CD8-positive, alpha-beta memory T cell (primary cell): ENCODE measurements at places on chromosomes 16 and 17. TPM values are rescaled to one million over a fixed set of nuclear protein-coding genes. Genes with fewer than 3 reads are reported as not detected.

SLC39A11 gene
- 17.2 TPM for total RNA-seq

GRCh38 chr17:81992306-81993102, 15.1 kb downstream of the ASPSCR1 start:
- no peak for DNase-seq
- no peaks in the 10 kb centered on the region for H3K27me3 ChIP-seq
- no peaks in the 10 kb centered on the region for H3K4me1 ChIP-seq
- no peaks in the 10 kb centered on the region for H3K36me3 ChIP-seq
- H3K27ac ChIP-seq: no peak overlapping the region
- H3K4me3 ChIP-seq: no peak overlapping the region

DNA sequence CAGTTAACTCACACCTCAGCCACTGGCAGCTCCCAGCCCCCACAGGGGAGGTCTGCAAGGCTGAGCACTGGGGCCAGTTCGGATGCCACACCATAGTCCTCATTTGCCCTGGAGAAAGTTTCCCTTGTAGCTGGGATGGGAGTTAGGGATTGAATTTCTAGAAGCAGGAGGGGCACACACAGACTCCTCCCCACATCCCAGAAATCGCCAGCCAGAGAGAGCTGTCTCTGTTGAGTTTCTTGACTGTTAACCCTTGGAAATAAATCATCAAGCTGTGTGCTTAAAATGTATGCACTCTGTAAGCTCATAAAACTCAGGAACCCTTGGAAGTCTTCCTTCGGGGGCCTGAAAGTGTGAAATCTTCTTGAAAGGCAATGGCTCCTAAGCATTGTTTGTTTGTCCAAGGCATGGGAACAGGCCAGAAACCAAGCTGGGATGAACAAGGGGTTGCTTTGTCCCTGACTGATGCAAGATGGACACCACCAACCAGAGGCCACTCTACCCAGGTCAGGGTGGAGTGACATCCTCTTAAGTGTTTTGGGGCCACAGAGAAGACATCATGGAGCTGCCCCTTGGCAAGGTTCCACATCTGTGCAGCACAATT, 394 bp upstream of the PRM3 start:
- DNase-seq: no peak
- H3K4me1 ChIP-seq: no peaks in the 10 kb centered on the region
- no peaks in the 10 kb centered on the region for H3K27me3 ChIP-seq
- H3K36me3 ChIP-seq: no peaks in the 10 kb centered on the region
- no peak overlapping the region for H3K4me3 ChIP-seq

GRCh38 chr17:42866631-42867575, 15.9 kb downstream of the AOC3 start:
- no peaks in the 10 kb centered on the region for H3K27me3 ChIP-seq
- H3K4me3 ChIP-seq: no peak overlapping the region
- H3K27ac ChIP-seq: no peak overlapping the region
- no peaks in the 10 kb centered on the region for H3K4me1 ChIP-seq
- DNase-seq: no peak

- H3K27ac ChIP-seq: no peak overlapping the region
- H3K4me1 ChIP-seq: no peaks in the 10 kb centered on the region
- no peaks in the 10 kb centered on the region for H3K27me3 ChIP-seq
Observed at GRCh38 chr17:32609884-32610650, 123.3 kb downstream of the CDK5R1 start.

FOXN1 gene
- total RNA-seq: not detected

AATK gene
- total RNA-seq: 0.55 TPM

KRT27 gene
- not detected for total RNA-seq

SLC47A1 gene
- total RNA-seq: 0.15 TPM

GNPTG gene
- total RNA-seq: 32.3 TPM

GRCh38 chr17:66634193-66634592, 200.7 kb upstream of the CACNG5 start:
- H3K4me1 ChIP-seq: peaks cover 22% of the 10 kb centered on the region
- no peaks in the 10 kb centered on the region for H3K27me3 ChIP-seq
- DNase-seq: no peak
- H3K36me3 ChIP-seq: no peaks in the 10 kb centered on the region
- no peak overlapping the region for H3K27ac ChIP-seq
- H3K4me3 ChIP-seq: no peak overlapping the region

DNA sequence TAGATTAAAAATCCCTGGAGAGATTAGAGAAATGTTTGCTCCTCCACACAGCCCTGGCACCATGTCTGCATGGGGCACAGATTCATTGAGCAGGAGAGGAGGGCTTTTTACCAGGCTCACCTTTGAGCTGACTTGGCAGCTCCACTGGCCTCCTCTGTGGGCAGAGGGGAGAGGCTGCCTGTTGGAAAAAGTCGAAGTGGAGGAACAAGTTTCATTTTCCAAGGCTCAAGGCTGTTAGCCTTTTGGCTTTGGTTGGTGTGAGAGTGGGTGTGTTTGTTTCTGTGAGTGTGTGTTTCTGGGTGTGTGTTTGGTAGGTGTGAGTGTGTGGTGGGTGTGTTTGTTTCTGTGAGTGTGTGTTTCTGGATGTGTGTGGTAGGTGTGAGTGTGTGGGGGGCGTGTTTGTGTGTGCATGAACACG, 5.6 kb downstream of the TMEM238L start:
- no peaks in the 10 kb centered on the region for H3K36me3 ChIP-seq
- DNase-seq: no peak
- no peak overlapping the region for H3K4me3 ChIP-seq
- no peaks in the 10 kb centered on the region for H3K27me3 ChIP-seq
- H3K4me1 ChIP-seq: no peaks in the 10 kb centered on the region

DNA sequence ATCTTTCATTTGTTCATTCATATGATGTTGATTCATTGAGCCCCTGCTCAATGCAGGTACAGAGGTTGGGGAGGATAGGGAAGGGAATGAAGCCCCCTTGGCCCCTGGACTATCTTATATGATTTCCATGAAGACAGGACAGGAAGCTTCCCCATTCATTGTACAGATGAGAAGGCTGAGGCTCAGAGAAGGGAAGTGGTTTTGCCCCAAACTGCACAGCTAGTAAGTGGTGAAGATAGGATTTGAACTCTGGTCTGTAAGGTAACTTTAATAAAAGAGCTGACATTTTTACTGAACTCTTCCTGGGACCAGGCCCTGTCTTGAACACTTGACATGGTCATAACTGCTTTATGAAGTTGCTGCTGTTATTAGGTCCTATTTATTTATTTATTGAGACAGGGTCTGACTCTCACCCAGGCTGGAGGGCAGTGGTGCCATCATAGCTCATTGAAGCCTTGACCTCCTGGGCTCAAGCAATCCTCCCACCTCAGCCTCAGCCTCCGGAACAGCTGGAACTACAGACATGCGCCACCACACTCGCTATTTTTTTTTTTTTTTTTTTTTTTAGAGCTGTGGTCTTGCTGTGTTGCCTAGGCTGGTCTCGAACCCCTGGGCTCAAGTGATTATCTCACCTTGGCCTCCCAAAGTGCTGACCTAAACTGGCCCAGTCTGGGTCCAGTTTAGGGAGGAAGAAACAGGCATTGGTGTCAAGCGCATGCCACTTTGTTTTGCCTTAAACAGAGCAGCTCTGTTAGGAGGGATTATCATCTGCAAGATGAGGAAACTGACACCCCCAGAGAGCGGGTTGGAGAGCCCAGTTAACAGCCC, 5.0 kb downstream of the CTF1 start:
- peaks cover 40% of the 10 kb centered on the region for H3K4me1 ChIP-seq
- H3K27ac ChIP-seq: peak overlapping the region; percentile 44
- no peak for DNase-seq

- DNase-seq: peak; percentile 40
- H3K27ac ChIP-seq: peak overlapping the region; percentile 68
- H3K4me1 ChIP-seq: peaks cover 59% of the 10 kb centered on the region
- H3K36me3 ChIP-seq: peaks cover 5% of the 10 kb centered on the region
- peak overlapping the region; percentile 48 for H3K4me3 ChIP-seq
Observed at GRCh38 chr16:85569615-85570212, 43.4 kb upstream of the GSE1 start.

TAT gene
- not detected for total RNA-seq

RAMP2 gene
- total RNA-seq: not detected

- no peaks in the 10 kb centered on the region for H3K27me3 ChIP-seq
- no peaks in the 10 kb centered on the region for H3K4me1 ChIP-seq
- no peak for DNase-seq
- no peak overlapping the region for H3K27ac ChIP-seq
- H3K36me3 ChIP-seq: no peaks in the 10 kb centered on the region
Observed at GRCh38 chr17:41382394-41382793, 288 bp upstream of the KRT34 start.

DNA sequence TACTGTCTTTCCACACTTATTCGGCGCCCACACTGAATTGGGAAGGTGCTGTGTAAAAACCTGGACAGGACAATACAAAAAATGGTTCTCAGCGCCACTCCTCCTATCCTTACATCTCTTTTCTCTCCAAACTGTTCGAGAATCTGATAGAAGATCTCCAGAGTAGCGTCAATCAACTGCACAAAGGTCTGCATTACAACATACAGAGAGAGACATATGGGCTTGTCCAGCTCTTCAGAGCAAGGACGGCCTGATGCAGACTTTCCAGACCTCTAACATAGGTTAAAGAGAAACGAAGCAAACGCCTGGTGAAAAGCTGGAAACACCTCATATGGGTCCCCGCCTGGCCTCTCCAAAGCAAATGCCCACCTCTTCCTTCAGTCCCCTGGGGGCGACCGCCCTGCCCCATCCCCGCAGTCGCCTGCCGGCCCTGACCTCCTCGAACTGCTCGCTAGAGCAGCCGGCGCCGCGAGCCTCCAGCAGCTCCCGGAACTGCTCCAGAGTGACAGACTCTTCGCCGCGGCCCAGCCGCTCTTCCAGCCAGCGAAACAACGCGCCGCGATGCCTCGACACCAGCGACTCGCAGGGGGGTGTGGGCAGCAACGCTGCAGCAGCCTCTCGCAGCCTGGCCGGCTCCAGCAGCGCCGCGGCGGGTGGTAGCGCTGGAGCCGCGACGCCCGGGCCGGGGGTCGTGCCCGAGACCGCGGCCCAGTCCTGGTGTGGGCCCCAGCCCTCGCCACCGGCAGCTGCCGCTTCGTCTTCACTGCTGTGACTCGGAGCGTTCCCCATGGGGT, 526 bp downstream of the ZZEF1 start:
- H3K36me3 ChIP-seq: no peaks in the 10 kb centered on the region
- H3K4me1 ChIP-seq: peaks cover 51% of the 10 kb centered on the region
- H3K4me3 ChIP-seq: peak overlapping the region; percentile 76
- peak overlapping the region; percentile 77 for H3K27ac ChIP-seq

GRCh38 chr16:53085369-53085843, 30.6 kb downstream of the CHD9 start:
- no peaks in the 10 kb centered on the region for H3K36me3 ChIP-seq
- DNase-seq: no peak
- no peaks in the 10 kb centered on the region for H3K27me3 ChIP-seq
- H3K4me1 ChIP-seq: peaks cover 10% of the 10 kb centered on the region
- H3K27ac ChIP-seq: no peak overlapping the region

DNA sequence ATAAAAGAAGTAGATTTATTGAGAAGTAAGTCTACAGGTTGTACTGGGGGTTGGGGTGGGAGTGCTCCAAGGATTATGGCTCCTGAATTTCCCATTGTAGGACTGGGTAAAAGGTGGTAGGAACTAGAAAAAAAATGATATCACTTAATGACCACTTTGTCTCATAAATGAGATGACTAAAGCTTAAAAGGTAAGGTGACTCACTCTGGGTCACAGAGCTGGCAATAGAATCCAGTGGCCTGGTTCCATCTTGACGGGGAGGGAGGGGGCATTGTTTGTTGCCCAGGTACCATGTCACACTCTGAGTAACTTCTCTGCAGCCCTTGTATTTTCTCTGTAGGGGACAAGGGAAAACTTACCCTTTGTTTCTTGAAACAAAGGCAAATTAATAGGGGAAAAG, 126.1 kb downstream of the PITPNC1 start:
- H3K4me1 ChIP-seq: peaks cover 19% of the 10 kb centered on the region
- H3K36me3 ChIP-seq: no peaks in the 10 kb centered on the region
- H3K27me3 ChIP-seq: no peaks in the 10 kb centered on the region
- DNase-seq: no peak

TRPV2 gene
- total RNA-seq: 60.0 TPM

DNA sequence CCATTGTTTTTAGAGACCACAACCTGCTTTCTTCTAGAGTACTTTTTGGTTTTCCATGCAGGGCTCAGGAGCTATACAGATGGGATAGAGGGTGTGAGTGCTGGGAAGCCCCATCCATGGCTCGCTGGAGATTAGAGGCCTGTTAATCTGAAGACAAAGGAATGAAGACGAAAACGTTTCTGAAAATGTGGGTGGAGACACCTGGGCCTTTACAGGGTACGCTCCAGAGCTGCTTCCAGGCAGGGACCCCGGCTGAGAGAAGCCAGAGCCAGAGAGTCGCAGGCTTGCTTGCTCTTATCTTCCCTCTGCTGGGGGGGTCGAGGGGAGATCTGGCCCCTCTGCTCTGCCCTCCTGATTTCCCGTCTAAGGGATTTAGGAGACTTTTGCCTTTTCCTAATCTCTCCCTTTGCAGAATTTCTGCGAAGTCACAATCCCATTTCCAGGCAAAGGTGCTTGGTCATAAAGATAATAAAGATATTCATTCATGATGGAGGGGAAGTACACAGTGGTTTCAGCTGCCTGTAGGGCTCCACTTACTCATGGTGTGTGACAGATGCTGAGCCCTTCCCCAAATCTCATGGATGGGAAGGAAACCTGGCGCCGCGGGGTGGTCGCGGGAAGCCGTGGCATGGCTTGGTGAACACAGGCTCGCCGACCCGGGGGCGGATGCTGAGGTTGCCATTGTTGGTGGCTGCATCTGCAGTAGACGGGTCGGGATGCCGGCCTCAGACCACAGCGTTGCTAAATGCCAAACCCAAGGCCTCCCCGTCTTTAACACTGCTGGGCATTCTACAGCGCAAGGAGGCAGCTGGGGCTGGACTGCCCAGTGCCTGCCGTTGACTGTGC, 4.8 kb upstream of the SOCS3 start:
- peaks cover 13% of the 10 kb centered on the region for H3K4me1 ChIP-seq
- no peaks in the 10 kb centered on the region for H3K36me3 ChIP-seq
- H3K4me3 ChIP-seq: no peak overlapping the region
- no peaks in the 10 kb centered on the region for H3K27me3 ChIP-seq
- no peak overlapping the region for H3K27ac ChIP-seq

GRCh38 chr17:27892866-27893769, at the start of gene LYRM9:
Gene LYRM9, minus strand, starts transcription at chr17:27893365. Its CDS starts 10,671 bp downstream, at chr17:27882694.
- peaks cover 4% of the 10 kb centered on the region for H3K27me3 ChIP-seq
- peak within 1 kb of the TSS; percentile 73 for H3K4me3 ChIP-seq
- H3K36me3 ChIP-seq: no peaks in the 10 kb centered on the region
- DNase-seq: peak; percentile 93
- H3K27ac ChIP-seq: peak within 1 kb of the TSS; percentile 58

GRCh38 chr17:32995416-32996045, 3.9 kb downstream of the SPACA3 start:
- H3K4me3 ChIP-seq: no peak overlapping the region
- peaks cover 7% of the 10 kb centered on the region for H3K4me1 ChIP-seq
- H3K27me3 ChIP-seq: peaks cover 5% of the 10 kb centered on the region
- no peak for DNase-seq
- H3K36me3 ChIP-seq: no peaks in the 10 kb centered on the region
- H3K27ac ChIP-seq: no peak overlapping the region

DNA sequence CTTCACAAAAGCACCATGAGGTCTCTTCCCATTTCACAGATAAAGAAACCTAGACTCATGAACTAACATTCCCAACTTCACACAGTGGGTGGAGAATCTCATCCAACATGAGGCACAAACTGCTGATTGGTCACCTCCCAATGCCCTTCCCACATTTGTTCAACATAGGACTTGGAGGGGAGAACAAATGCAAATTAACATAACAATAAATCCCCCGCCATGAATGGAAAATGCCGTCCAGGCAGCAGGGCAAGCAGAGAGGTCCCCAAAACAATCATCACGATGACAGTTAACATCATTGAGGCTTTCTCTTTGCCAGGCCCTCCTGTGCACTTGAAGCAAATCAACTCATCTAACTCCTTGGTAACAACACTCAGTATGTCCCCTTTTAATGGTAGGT, 185.3 kb downstream of the TMEM132E start:
- no peaks in the 10 kb centered on the region for H3K4me1 ChIP-seq
- H3K27ac ChIP-seq: no peak overlapping the region
- DNase-seq: no peak
- H3K27me3 ChIP-seq: no peaks in the 10 kb centered on the region
- no peaks in the 10 kb centered on the region for H3K36me3 ChIP-seq
- no peak overlapping the region for H3K4me3 ChIP-seq
